ENCODE measurements at places on chromosomes 1 and 21.

GRCh38 chr1:67053535-67053784 lies 488 bp downstream of the SLC35D1 start:
- no peak for DNase-seq

DNA sequence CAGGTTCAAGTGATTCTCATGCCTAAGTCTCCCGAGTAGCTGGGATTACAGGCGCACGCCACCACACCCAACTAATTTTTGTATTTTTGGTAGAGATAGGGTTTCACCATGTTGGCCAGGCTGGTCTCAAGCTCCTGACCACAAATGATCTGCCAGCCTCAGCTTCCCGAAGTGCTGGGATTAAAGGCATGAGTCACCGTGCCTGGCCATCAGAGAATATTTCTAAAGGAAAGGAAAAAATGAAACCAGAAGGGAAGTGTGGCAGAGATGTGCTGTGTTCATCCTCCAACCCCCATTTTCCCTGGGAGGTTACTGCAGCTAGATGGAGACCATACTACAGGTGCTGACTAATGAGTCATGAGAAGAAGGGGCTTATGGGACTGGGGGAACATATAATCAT lies 964.1 kb downstream of the TTLL7 start:
- DNase-seq: no peak

DNA sequence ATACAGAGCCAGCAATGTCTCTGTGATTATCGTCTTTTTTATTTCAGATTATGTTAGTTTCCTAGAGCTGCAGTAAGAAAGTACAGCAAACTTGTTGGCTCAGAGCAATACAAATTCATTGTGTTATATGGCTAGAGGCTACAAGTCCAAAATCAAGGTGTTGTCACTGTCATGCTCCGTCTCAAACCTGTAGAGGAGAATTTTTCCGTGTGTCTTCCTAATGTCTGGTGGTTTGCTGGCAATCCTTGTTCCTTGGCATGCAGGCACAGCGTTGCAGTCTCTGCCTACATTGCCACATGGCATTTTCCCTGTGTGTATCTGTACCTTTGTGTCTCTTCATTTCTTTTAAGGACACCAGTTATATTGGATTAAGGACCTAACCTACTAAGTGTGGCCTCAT lies 244.4 kb downstream of the LRRIQ3 start:
- no peak for DNase-seq

DNA sequence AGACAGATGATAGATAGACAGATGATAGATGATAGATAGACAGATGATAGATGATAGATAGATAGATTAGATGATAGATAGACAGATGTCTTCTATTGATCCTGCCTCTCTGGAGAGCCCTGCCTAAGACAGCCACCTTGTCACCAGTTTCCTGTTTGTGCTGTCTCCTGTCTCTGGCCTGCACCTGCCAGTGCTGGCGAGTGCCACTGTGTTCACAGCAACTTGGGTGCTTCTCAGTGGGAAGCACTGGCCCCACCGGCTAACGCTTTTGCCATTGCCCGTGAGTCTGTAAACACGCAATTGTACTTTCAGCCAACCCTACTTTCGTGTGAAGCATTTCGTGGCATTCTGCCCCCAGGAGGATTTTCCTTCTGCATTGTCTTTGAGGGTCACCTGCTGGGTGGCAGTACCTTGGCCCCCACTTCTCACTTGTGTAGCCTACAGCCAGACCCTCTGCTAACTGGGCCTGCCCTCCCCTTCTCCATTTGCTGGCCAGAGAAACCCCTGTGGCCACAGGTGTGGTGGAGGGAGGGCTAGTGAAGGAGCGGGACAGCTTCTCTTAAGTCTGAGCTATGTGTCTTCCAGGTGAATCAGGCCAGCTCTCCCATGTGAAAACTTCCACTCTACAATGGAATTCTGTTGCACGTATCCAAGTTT lies 23.4 kb upstream of the PDE9A start:
- no peak for DNase-seq

DNA sequence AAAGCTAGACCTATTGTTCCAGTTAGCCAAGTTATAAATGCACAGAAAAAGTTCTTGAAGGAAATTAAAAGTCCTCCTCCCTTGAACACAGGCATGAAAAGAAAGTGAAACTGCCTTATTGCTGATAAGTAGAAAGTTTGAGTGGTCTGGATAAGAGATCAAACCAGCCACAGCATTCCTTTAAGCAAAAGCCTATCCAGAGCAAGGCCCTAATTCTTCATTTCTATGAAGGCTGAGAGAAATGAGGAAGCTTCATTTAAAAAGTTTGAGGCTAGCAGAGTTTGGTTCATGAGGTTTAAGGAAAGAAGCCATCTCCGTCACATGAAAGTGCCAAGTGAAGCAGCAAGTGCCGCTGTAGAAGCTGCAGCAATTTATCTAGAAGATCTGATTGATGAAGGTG lies 2.7 kb upstream of the SSX2IP start:
- no peak for DNase-seq

GRCh38 chr21:20108976-20109540 lies 889.2 kb upstream of the NCAM2 start:
- DNase-seq: no peak

All from fibroblast of skin of left biceps (primary cell).